ENCODE measurements at places on chromosomes 4 and X. TPM values are rescaled to one million over a fixed set of nuclear protein-coding genes. Genes with fewer than 3 reads are reported as not detected.

Gene YTHDC1
- 15.5 TPM for total RNA-seq

Gene PFKFB1
- total RNA-seq = 18.9 TPM

Gene HERC5
- total RNA-seq = 1.5 TPM

Gene KLKB1
- total RNA-seq = 57.0 TPM

Gene FAM9B
- 2.3 TPM for total RNA-seq

Gene REST
- 12.5 TPM for total RNA-seq

GRCh38 chr4:21535898-21536297, 412.7 kb downstream of the KCNIP4 start:
- H3K36me3 ChIP-seq = no peaks in the 10 kb centered on the region
- H3K27ac ChIP-seq = no peak overlapping the region
- DNase-seq = no peak
- no peaks in the 10 kb centered on the region for H3K4me1 ChIP-seq
- H3K27me3 ChIP-seq = no peaks in the 10 kb centered on the region

- no peak overlapping the region for H3K27ac ChIP-seq
- no peak for DNase-seq
- no peaks in the 10 kb centered on the region for H3K36me3 ChIP-seq
- no peaks in the 10 kb centered on the region for H3K4me1 ChIP-seq
- H3K27me3 ChIP-seq = no peaks in the 10 kb centered on the region
- no peak overlapping the region for H3K4me3 ChIP-seq
Observed at GRCh38 chr4:54155936-54156335, 56.0 kb downstream of the GSX2 start.

DNA sequence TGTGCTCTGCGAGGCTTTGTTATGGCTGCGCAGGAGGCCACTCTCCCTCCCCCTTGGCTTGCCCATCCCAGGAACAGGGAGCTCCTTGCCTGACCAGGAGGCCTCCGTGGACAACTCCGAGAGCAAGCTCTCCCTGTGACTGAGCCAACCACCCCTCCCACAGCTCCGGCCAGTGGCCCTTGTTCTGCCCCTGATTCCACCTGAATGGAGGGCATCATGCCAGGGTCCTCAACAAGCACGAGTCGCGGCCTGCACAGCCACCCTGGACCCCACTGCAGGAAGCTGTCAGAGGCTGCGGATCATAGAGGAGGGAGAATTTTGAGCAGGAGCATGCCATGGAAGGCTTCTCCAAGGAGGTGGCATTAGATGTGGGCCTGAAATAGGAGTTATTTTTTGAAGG, 44.8 kb upstream of the GRPEL1 start:
- H3K27ac ChIP-seq = no peak overlapping the region
- H3K4me3 ChIP-seq = no peak overlapping the region
- no peaks in the 10 kb centered on the region for H3K27me3 ChIP-seq
- H3K36me3 ChIP-seq = no peaks in the 10 kb centered on the region
- no peaks in the 10 kb centered on the region for H3K4me1 ChIP-seq
- DNase-seq = no peak

DNA sequence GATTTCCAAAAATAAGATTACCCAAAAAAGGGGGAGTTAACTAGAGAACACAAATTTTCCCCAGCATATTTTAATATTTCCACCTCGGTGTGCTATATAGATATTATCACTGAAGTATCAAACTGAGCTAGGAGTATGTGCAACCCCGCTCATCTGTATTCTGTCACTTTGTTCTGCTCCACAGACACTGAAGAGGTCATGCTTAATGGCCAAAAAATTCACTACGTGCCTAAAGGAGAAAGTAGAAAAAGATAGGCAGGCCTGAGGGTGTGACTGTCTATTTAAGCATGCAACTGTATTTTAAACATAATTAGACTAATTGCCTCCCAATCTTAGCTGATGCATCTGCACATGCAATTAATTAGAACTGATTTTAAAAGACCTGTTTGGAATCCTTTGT, 24.5 kb downstream of the SH3RF1 start:
- H3K4me3 ChIP-seq = no peak overlapping the region
- H3K27me3 ChIP-seq = no peaks in the 10 kb centered on the region
- DNase-seq = no peak
- no peak overlapping the region for H3K27ac ChIP-seq
- H3K36me3 ChIP-seq = no peaks in the 10 kb centered on the region
